CD4-positive, alpha-beta T cell treated with Interleukin-2 at 100 ng/mL for 4 hours (primary cell): ENCODE measurements at places on chromosomes 2 and 18.

DNA sequence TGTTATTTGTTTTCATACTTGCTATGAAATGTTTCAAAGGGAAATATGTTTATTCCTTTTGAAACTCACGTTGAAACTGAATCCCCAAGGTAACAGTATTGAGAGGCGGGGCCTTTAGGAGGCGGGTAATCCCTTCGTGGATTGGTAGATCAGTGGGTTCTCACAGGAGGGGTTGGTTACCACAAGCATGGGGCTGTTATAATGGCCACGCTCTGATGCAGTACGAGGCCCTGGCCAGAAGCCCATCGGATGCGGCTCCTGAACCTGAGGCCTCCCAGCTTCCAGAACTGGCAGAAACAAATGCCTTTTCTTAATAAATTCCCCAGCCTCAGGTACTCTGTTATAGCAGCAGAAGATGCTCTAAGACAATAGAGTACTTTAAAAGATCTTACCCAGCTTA is 135.7 kb downstream of the ASB1 start:
- no peak for DNase-seq

DNA sequence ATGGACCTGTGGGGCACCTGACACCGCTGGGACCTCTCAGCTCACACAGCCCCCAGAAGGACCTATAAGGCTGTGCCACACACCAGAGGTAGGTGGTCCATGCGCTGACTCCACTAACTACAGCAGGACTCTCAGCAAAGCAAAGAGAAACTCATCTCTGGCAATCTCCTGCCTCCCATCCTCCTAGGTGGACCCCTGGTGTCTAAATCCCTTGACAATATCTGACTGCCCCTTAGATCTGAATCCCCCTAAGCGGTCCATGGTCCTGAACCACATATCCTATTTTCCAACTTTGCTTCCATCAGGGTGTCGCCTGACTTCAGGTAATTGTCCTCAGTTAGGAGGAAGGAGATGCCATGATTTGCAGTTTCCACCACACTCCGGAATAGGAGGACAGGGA is 282.6 kb downstream of the MYT1L start:
- DNase-seq = no peak

DNA sequence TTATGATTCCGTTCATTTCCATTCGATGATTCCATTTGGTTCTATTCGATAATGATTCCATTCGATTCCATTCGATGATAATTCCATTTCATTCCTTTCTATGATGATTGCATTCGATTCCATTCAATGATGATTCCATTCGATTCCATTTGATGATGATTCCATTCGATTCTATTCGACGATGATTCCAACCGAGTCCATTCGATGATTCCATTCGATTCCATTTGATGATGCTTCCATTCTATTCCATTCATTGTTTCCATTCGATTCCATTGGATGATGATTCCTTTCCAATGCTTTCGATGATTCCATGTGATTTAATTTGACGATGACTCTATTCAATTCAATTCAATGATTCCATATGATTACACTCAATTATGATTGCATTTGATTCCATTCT is 1093.5 kb downstream of the RPIA start:
- DNase-seq = no peak

DNA sequence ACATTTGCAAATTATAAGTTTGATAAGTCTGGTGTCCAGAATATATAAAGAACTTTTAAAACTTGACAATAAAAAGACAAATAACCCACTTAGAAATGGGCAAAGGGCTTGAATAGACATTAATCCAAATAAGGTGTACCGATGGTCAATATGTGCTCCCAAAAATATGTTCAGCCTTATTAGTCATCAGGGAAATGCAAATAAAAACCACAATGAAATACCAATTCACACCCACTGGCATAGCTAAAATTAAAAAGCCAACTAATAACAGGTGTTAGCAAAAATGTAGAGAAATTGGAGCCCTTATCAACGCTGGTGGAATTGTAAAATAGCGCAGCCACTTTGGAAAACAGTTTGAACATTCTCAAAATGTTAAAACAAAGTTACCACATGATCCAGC is 79.0 kb upstream of the SCG2 start:
- DNase-seq = no peak
